AG04449 (cell line): ENCODE measurements at places on chromosomes 6 and 20.

- no peak for DNase-seq
These were observed 6.4 kb upstream of the TXNDC5 start for GRCh38 chr6:7916959-7917358.

- DNase-seq, result no peak
These were observed 15.1 kb downstream of the RMND1 start for GRCh38 chr6:151436802-151437201.

GRCh38 chr6:30157999-30158398 is 3.0 kb downstream of the TRIM10 start:
- no peak for DNase-seq

GRCh38 chr6:68087399-68088133 is 547.5 kb upstream of the ADGRB3 start:
- no peak for DNase-seq

- no peak for DNase-seq
These were observed 173.9 kb downstream of the QKI start for GRCh38 chr6:163588220-163588919.

- DNase-seq, result no peak
These were observed 82.4 kb downstream of the ZNF292 start for GRCh38 chr6:87237804-87238203.

DNA sequence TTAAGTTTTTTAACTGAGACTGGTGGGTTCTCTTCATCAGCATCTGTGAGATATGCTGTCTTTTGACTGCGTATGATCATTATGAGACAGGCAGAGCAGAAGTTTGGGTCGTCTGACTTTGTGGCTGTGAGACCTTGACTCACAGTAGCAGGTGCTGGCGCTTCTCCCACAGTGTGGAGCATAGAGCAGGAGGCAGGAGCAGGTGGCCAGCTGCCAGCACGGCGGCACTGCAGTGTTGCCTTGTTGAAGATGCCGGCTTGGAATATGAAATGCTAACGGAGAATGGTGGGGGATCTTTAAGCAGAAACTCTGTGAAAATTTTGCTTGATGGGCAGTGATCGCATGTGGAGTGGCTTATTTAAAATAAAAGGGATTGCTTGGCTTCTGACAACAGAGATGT is 105.0 kb downstream of the TIAM2 start:
- no peak for DNase-seq

DNA sequence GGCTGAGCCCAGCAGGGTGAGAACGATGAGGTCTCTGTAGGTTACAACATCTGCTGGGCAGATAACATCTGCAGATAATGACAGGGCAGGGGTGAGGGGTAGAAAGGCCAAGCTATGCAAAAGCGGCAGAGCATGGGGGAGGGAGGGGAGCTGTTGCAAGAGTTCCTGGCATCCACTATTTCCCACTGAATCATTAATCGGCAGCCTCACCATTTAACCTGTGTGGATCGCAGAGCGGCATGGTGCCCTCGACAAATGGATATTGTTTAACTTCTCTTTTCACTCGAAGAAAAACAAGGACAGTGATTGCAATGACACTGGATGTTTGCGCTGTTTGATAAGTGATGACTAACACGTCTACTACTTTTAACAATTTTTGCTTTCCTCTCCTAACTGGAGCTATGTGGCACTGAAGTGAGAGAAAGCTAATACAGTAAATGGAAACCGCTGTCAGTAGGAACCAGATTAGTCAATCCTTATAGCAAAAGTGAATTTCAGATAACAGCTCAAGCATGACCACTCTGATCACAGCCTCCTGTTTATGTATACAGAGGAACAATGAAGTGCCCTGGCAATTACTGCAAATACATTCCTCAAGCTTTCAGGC is 381.5 kb downstream of the TFAP2A start:
- no peak for DNase-seq

DNA sequence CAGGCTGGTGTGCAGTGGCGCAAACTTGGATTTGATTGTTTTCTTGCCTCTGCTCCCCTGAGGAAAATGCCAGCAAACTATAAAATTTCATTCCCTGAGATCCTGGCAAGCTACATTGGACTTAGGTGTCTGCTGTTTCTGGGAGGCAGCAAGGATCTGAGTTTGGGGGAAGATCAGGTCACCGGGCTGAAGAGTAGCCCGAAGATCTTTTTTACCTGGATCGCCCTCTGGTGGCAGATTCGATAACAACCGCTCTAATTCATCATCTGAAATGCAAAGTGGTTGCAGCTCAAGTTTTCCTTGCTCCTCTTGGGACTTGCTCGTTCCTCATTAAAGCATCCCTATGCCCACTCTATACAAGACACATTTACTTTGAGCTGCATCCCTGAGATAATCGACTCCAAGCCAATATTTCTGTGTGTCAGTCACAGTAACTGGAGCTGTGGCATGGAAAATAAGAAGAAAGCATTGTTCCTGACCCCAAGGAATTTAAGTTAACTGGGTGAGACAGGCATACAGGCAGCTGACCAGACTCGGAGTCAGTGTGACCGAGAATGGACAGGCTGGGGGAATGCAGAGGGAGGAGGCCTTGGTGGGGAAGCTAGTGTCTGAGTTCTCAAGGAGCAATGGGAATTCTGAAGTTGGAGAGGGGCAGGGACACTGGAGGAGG is 131.8 kb upstream of the PROKR2 start:
- DNase-seq, result no peak

DNA sequence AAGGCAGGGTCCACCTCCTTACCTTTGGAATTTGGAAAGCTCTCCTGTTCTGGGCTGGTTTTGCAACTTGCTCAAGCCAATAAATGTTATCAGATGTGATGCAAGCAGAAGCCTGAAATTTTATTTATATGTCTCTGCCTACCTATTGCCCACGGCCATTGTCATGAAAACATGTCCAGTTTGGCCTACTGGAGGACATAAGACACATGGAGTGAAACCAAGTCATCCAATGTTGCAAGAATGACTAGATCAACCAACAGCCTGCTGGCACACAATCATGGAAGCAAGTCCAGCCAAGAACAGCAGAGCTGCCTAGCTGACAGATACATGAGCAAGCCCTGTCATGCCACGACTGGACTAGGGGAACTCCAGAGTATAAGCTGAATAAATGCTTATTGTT is 56.7 kb upstream of the IRAK1BP1 start:
- peak; percentile 24 for DNase-seq

DNA sequence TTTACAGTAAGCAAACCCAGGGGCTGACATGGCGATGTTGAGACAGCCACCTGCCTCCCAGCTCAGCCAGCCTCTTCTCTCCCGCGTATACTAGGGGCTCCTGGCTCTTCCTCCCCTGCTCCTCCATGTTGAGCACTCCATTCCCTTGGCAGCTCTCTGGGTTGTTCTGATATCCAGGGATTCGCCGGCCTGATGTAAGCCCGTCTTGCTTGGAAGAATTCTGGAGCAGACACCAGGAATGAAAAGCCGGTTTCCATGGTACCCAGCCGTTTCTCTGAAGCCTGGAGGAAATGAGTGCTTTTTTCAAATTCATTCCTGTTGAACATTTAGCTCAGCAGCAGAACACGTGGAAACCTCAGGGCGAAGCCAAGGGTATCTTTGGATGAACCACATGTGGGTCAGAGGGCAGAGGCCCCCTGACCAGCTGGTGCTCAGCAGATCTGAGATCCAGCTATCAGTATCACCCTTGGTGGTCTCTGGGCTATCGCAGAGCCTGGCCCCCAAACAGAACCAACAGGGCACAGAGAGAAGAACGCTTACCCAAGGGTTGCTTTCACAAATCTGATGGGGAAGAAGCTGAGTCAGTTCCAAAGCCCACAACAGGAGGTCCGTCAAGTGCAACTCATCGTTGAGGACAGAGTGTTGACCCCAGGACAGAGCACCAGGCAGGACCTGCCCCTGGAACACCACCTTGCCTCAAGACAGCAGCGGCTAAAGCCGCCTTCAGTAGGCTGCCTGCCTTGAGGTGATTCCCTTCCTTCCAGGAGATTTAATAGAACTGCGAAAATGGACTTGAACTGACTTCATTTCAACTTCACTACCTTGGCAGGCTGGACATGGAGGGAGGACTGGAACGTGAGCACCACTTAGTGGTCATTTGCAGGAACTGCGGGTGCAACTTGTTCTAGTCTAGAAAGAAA is 96.1 kb upstream of the RIN2 start:
- DNase-seq, result peak; percentile 5

GRCh38 chr6:154414021-154414813 is 57.6 kb upstream of the IPCEF1 start:
- DNase-seq, result no peak

DNA sequence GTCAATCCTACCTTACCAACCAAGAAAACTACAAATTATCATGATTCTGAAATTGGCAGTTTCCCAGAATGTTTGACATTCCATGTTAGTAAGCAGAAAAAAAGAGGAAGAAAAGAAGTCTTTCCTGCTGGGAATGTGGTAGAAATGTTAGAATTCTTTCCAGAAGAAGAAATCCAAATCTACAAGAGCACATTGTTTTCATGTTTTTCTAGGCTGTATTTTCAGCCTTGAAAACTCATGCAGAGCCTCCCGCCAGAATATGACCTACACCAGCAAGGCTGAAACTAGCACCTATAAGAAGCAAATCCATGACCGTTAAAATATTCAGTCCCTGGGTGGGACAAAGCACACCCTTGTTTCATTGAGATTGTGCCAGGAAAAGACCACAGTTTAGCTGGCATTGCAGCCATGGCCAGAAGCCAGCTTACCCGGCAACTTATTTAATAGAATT is 259.4 kb downstream of the GJA1 start:
- no peak for DNase-seq

- DNase-seq, result no peak
These were observed 307 bp downstream of the RANBP9 start for GRCh38 chr6:13711324-13711732.

- no peak for DNase-seq
These were observed at the start of gene HTR1B for GRCh38 chr6:77463308-77463860. Gene HTR1B (minus strand): TSS chr6:77463491. CDS start chr6:77463403, 88 bp downstream.

DNA sequence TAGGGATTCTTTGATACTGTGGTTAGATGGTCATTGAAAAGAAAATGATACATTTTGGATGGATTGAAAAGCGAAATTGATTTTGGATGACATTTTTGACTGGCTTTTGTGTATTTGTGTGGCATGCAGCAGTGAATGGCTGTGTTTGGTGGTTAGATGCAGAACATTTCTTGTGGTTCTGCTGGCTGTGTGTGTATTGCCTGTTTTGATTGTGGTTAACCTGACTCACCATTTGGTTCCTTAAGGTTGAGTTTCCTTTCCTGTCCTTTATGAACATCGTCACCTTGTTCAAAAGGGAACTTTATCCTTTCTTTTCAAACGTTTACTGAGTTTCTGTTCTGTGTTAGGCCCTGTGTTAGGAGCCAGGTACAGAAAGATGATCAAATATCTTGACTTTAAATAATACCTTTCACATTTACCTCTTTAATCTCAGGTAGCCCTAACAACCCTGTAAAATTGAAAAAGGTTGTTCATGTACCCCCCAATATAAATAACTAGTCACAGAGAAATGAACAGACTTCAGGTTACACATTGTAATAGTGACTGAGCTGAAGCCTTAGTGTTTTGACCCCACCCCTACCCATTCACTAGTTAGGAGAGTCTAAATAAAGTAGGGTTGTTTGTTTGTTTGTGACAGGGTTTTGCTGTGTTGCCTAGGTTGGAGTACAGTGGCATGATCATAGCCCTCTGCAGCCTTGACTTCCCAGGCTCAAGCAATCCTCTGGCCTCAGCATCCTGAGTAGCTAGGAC is 23.8 kb downstream of the ANKS1A start:
- peak; percentile 38 for DNase-seq

- DNase-seq, result no peak
These were observed 15.9 kb upstream of the MDFI start for GRCh38 chr6:41622206-41622988.

DNA sequence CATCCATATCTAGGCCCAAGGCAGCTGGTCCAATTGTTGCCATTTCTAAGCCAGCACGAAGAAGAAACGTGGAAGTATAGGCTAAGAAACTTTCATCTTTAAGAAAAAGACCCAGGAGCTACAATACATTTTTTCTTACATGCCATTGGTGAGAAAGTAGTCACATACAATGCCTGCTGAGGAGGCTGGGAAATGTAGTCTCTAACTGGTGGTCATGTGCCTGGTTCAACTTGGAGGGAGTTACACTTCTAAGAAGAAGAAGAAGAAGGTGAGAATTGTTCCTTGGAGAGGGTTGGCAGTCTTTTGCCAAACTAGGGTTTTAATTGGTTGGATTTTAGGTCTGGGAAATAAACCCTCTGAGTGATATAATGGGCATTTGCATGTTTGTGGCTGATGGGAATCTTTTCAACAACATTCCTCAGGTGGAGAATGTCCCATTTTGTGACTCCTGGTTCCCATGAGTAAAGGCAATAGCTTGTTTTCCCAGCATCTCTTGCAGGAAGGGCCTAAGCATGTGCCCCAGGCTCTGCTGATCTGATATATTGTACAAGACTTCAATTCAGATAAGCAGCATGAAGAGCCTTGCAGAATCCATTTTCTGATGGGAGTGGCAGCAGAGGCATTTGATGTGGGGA is 47.0 kb upstream of the PREP start:
- DNase-seq, result no peak

GRCh38 chr6:3288711-3289663 is 30.2 kb downstream of the PSMG4 start:
- no peak for DNase-seq

GRCh38 chr6:63565058-63565726 is 7.1 kb upstream of the LOC128125822 start:
- no peak for DNase-seq

GRCh38 chr6:70412252-70413113 is 825 bp upstream of the FAM135A start:
- no peak for DNase-seq

DNA sequence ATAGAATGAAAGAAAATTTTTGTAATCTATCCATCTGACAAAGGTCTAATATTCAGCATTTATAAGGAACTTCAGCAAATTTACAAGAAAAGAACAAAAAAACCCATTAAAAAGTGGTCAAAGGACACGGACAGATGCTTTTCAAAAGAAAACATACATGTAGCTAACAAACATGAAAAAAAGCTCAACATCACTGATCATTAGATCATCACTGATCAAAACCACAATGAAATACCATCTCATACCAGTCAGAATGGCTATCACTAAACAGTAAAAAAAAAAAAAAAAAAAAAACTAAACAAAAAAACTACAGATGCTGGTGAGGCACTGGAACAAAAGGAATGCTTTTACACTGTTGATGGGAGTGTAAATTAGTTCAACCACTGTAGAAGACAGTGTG is 837.1 kb downstream of the EPHA7 start:
- DNase-seq, result no peak

DNA sequence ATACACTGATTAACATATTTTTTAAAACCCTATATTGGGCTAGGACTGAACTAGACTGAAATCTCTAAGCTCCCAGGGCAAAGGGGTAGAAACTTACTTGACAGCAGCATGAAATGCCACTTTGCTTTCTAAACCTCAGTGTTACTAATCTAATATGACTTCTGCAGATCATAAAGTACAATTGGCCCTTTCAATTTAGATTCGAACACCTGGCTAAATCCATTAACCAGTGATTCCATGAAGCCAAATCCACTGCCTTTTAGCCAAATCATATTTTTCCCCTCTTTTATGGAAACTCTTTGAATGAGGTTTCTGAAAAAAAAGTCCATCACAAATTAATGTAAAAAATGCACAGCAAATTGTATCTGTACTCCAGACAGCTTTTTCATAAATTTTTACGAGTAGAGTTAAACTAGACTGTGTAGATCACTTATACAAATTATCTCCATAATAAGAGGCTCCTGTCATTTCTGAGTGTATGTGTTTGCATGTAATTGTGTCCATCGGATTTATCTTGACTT is 25.7 kb downstream of the EPHA7 start:
- DNase-seq, result no peak
